AG09309 (cell line): ENCODE measurements at places on chromosomes 3 and 15.

DNA sequence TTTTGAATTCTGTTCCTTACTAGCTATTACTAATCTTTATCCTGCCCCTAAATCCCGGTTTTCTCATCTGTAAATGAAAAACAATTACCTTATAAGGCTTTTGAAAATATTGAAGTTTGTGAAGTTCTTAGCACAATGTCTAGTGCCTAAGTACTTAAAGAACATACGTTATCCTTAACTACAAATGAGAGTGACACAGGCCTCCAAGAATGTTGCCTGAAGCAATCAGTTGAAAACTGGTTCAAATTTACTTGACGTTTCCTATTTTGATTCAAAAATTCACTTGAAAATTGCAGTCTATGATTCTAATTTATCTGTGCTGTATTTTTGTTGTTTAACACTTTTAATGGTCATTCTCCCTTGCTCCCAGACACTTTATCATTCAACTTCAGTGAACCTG is 3.2 kb downstream of the SENP7 start:
- DNase-seq, result peak; percentile 17

GRCh38 chr3:137035631-137036030 is 77.8 kb downstream of the IL20RB start:
- no peak for DNase-seq

DNA sequence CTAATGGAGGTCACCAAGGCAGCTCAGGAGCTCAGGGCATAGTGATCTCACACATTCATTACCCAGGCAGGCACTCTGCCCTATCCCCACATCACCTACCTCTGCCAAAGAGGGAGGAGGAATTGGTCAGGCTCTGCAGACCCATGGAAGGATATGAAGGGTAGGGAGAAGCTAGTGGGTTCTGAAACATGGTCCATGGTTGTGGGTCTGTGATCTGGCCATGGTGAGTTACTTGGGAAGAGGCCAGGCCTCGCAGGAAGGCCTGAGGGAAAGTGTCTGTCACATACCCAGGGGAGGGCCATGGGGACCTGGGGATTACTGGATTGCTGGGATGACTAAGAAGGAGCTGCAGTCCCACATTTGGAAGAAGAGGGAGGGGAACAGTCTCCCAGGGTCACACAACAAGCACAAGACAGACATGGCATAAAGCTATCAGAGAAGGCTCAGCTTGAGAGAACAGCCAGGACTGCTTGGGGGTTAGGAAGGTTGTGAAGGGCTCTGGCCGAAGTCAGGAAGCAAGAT is 1.4 kb upstream of the PRSS50 start:
- no peak for DNase-seq

DNA sequence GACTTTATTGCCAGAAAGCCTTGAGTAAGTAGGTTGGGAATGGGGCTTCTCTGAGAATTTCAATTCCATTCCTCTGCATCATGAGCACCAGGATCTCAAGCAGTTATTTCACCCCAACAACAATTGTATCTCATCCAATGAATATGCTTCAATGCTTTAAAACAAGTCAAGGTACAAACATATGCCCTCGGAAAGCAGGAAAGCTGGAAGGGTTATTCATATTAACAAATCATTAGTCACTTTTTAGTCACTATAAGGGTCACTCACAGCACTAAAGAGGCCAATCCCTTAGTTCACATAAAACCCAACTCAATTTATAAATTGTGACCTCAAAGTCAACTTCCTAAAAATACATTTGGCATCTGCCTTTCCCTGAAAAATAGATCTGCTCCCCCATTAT is 16.2 kb downstream of the MB21D2 start:
- DNase-seq, result peak; percentile 91

DNA sequence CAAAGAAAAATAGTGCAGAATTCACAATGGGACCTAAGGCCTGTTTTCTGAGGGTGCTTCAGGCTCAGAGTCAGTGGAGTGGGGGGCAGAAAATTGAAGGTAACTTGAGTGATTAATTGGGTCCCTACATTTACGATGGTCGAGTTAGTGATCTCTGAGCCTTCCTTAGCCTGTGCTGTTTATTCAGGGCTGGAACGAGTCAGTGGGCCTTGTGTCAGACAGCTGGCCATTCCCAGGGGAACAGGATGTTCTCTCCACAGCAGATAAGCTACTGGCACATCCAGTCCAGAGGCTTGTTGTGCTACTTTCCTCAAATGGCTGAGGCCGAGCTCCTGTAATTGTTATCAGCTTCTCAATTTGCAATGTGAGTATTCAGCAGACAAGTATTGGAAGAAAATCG is 29.2 kb upstream of the CNTN3 start:
- no peak for DNase-seq

- no peak for DNase-seq
These were observed 2.0 kb downstream of the FOXP1 start for GRCh38 chr3:71581457-71582035.

DNA sequence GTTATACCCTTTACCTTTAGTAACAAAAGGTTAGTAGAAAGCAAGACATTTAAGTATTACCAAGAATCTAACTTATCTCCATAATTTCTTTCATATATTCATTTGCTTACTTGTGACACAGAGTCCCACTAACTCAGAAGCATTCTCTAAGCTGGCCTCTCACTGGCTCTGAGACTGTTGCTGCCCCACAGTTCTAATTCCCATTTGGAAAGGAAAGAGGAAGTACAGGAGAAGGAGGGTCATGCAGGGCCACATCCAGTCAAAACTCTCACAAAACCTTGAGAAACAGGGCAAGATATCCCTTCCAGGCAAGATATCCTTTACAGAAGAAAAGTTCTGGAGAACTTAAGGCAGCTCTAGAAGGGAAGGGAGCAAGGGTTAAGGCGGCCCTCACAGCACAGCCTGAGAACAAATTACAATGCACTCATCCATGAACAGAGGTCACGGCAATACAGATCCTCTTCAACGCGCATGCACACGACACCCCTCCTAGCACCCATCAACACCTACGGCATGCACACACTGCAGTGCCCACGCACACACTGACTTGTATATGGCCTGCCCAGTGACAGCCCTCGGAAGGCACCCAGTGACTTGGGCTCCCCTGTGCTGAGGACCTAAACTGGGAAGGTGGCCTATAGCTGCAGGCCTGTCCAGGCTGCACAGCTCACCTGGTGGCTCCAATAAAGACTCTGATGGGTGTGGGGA is 13.0 kb upstream of the MYO5C start:
- no peak for DNase-seq

GRCh38 chr3:143755978-143756377 is 92.3 kb downstream of the SLC9A9 start:
- no peak for DNase-seq

GRCh38 chr3:56822501-56822900 is 20.8 kb upstream of the ARHGEF3 start:
- no peak for DNase-seq

DNA sequence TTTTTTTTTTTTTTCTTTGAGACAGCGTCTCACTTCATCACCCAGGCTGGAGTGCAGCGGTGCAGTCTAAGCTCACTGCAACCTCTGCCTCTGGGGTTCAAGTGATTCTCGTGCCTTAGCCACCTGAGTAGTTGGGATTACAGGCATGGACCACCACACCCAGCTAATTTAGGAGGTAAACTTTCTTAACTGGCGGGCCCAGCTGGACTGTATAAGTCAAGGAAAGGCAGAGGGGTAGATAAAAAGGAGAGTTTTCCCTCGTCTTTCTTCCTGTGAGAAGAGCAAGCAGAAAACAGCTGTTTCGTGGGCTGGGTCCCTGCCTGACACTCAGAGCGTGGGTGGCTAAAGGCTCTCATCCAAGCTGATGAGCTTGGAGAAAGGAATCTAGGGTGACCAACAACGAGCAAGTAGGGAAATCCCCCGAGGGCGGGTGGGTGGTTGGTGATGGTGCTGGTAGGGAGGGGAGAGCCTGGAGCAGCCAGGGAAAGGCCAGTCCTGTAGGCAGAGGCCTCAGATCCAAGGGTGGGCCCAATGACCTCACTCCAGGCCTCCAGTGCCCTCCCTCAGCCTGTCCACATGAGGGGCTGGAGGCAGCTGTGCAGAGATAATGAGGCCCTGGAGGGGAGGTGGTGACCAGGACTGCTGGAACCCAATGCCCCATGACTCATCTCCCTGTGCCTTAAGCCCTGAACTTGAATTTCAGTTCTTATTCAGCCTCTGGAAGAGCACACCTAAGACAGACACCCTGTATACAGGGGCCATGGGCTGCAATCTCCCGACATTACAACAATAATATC is 43.1 kb upstream of the LIMD1 start:
- DNase-seq, result peak; percentile 78

- DNase-seq, result no peak
These were observed 46.8 kb downstream of the CDIN1 start for GRCh38 chr15:36626141-36626800.

- DNase-seq, result peak; percentile 93
These were observed 47.0 kb downstream of the PSMD6 start for GRCh38 chr3:63976161-63976871.

DNA sequence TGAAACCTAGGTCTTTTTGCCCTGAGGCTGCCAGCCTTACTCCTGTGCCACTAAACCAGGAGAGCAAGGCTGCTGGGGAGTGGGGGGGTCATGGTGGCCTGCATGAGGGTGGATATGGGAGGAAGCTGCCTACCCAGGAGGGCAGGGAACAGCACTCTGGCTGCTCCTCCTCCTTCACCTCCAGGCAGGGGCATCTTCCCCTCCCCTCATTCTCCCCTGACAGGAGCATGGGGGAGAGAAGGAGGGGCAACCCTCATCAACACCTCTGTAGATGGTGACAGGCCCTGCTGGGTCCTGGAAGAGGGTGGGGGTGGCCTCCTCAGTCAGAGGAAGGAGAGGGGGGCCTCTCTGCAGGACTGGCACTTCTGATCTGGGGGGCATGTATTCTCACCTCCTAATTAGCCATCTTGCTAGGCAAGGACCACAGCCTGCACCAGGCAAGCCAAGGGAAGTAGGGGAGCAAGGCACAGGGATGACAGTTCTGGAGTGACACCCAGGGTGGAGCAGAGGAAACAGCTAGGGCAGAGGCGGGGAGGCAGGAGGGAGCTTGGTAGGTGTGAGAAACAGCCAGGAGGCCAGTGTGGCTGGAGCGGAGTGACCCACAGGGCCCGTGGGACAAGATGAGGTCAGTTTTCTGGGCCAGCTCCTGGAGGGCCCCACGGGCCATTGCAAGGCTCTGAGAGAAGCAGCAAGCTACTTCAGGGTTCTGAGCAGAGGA is 4.9 kb downstream of the CCDC33 start:
- no peak for DNase-seq

- no peak for DNase-seq
These were observed 76.3 kb upstream of the LIPC start for GRCh38 chr15:58355382-58355971.

- no peak for DNase-seq
These were observed 92.4 kb upstream of the WNT5A start for GRCh38 chr3:55579496-55579895.

DNA sequence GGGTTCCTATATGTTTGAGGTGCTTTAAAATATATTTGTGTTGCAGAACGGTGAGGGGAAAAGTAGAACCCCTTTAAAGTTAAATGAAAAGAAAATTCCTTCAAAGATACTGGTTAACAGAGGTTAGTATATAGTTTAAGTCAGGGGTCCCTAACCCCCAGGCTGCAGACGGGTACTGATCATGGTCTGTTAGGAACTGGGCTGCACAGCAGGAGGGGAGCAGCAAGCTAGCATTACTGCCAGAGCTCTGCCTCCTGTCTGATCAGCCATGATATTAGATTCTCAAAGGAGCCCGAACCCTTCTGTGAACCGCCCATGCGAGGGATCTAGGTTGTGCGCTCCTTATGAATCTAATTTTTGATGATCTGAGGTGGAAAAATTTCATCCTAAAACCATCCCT is 37.5 kb upstream of the RFX7 start:
- DNase-seq, result no peak

DNA sequence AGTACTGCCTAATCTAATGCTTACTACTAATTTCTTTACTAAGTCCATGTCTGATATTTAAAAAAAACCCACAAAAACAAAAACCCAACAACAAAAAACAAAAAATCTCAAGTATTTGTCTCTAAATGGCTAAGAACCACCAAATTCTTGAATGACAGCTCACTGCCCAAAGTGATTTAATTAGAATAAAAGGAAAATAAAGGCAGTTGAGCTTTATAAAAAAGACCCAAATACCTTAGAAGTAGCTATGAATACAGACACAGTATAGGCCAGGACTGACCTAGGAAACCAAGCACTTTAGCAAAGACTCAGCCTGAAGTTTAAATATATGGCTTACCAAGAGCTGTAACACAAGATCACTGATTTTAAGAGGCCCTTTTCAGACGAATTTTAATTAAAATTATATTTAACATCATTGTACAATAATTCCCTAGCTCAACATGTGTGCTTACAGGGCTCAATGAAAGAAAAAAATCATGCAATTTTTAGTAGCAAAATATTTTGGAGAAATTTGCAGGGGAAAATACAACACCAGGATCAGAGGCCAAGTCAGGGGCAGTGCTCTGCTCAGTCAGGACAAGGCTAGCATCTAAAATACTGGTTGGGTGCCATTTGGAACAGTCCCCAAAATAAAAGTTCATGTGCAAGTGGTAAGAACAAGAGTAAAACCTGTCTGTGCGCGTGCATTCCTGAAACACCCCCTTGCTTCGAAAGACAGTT is 24.8 kb downstream of the UQCC5 start:
- no peak for DNase-seq

- DNase-seq, result no peak
These were observed 15.8 kb downstream of the CHD2 start for GRCh38 chr15:92915766-92916435.

GRCh38 chr15:86231864-86232721 is 152.4 kb downstream of the AGBL1 start:
- no peak for DNase-seq

DNA sequence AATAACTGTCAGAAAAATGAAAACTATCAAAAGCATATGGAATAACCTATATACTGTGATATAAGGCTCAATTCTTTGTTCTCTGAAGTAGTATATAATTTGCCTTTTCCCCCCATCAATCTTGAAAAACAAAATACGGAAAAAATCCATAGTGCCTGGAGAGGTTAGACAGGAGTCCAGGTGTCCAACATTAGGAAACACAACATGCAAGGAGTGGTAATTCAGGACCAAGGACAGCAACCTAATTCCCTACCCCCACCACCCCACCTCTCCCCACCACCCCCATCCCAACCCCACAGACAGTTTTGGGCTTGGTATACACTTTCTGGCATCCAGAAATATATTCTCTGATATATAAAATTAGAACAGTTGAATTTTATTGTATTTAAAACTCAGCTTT is 55.1 kb upstream of the SLC25A26 start:
- no peak for DNase-seq

- no peak for DNase-seq
These were observed 1.7 kb upstream of the VPS18 start for GRCh38 chr15:40892447-40893012.

GRCh38 chr3:109177908-109178307 is 41.4 kb downstream of the C3orf85 start:
- DNase-seq, result no peak

- no peak for DNase-seq
These were observed 754 bp downstream of the B3GNT5 start for GRCh38 chr3:183253528-183254486.
